Ureter (tissue), 1 donor: ENCODE measurements at places on chromosomes 7 and 10.

DNA sequence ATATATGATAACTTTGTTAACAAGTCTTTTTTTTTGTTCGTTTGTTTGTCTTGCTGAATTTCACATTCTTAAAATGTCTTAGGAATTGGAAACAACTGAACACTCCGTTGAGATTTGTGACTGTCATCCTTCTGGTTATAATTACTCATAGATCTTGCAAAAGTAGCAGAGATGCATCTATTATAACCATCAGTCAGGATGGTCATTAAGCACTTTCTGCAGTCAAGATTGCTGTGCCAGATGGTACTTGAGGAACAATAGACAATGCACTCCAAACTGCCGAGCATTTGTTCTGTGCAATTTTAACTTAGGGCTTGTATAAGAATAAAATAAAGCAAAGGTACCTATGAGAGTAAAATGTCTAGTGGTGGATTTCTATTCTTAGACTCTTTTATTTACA is 710.1 kb upstream of the KCND2 start:
- no peak for DNase-seq

- no peak for DNase-seq
These were observed 61.7 kb upstream of the OIT3 start for GRCh38 chr10:72831696-72832409.

DNA sequence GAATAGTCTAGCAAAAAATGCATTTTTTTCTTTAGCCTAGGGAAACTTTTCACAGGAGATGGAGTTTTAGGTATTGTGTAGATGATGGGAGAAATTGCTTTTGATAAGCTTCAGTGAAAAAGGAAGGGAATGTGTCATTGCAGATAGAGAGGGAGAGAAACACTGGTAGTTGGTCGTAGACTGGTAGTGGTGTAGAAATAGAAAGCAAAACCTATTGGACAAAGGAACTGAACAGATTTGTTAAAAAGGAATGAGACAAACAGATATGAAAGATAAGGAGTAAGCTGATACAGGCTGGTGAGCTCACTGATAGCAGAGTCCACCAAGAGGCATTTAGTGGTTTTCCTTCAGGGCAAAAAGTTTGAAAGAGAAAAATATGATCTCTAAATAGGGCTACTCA is 94.3 kb downstream of the ZEB1 start:
- no peak for DNase-seq

DNA sequence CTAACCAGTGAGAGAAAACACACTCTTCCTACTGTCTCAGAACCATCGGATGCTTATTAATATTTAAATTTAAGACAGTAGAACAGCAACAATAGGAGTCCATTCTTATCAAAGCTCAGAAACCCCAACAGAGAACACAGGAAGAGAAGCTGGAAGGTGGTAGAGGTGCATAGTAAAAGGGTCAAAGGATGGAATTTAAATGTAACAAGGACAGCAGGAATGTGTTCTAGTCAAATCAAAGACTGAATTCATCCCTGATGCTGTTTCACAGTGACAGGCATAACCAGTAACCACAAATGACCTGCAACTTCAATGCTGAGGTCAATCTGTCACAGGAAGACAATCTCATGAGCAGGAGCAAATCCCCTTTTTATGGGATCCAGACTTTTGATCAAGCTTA is 1259.7 kb downstream of the XPNPEP1 start:
- no peak for DNase-seq

DNA sequence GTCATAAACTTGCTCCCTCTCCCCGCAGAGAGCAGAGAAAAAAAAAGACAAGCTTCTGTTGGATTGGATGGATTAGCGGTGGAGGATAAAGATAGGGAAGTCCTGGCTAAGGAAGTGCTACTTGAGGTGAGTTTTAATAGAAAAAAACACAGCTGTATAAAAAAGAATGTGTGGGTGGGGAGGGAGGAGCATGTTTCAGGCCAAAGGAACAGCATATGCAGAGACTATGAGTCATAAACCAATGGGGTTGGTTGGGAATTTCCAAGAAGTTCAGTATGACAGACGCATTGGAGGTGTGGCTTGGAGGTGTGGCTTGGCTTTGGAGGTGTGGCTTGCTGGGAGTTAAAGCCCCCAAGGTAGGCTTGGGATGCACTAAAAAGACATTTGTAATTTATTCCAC is 103.0 kb upstream of the LSM8 start:
- DNase-seq, result no peak

DNA sequence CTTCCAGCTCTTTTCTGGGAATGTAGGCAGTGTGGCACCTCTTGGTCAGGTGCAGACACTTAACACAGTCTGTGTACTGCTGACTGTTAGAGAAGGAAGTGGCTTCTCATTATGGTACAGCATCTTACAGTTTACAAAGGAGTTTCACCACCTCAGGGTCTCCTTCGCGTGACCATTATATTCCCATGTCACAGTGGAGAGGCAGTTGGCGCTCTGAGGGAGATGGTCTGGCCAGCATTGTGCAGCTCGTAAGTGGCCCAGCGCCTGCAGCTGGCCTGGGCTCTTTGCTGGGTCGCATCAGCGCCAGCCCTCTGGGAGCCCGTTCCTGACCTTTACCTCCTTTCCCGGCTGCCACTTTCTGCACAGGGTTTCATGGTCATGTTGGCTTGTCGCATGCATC is 15.4 kb downstream of the TSPAN15 start:
- DNase-seq, result no peak

DNA sequence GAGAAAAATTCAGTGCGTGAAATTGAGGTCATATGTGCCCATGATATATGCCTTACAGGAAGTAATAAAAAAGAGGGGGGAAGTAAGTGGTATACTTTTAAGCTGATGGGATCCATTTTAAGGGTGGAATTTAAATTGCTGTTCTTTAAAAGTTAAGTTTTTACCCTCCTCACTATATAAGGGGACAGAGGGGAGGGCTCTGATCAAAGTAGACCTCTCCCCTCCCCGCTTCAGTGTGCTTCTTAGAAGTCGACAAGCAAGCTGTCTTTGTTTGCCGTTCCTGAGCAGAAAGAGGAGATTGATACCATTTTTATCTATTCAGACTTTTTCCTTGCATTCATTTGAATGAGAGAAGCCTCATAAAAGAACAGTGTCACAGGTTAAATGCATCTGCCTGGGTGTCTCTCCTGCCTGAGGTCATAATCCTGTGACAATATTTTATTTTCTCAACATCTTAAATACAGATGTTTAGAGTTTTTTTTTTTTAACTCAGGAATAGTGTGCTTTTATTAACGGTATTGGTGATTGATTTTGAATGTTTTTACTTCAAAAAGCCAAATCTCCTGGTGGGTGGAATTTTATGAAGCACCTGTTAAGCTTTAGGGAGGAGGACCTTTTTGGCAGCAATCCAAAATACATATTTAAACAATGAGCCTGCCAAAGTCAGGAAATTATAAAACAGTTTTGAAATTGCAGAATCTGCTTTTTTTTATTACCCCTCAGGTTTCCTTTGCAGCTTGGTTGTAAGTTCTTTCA is 141.7 kb downstream of the KAT6B start:
- no peak for DNase-seq

DNA sequence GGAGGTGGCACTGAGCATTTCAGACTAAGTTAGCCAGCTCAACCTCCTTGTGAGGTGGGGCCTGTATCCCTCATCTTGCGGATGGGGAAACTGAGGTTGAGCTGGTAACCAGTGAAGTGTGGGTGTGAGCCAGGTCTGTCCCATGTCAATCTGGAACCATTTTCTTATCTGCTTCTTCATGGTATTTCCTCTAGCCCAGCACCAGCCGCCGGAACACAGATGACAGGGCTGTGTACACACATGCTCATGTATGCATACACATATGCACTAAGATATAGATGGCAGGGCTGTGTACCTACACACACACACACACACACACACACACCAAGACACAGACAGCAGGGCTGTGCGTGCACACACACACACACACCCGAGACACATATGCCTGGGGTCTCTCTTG is 18.5 kb downstream of the RAMP3 start:
- DNase-seq, result no peak

- no peak for DNase-seq
These were observed 1285.8 kb upstream of the SORCS1 start for GRCh38 chr10:108450280-108450679.

GRCh38 chr10:60940446-60940845 is 3.5 kb downstream of the RHOBTB1 start:
- no peak for DNase-seq

GRCh38 chr10:23065181-23065948 is 30.0 kb upstream of the MSRB2 start:
- peak; percentile 88 for DNase-seq

- DNase-seq, result no peak
These were observed 7.9 kb upstream of the TAF3 start for GRCh38 chr10:7810443-7810842.

GRCh38 chr10:18364987-18365775 is 225.0 kb downstream of the CACNB2 start:
- DNase-seq, result no peak

GRCh38 chr10:113788604-113789083 is 37.2 kb downstream of the PLEKHS1 start:
- DNase-seq, result no peak

DNA sequence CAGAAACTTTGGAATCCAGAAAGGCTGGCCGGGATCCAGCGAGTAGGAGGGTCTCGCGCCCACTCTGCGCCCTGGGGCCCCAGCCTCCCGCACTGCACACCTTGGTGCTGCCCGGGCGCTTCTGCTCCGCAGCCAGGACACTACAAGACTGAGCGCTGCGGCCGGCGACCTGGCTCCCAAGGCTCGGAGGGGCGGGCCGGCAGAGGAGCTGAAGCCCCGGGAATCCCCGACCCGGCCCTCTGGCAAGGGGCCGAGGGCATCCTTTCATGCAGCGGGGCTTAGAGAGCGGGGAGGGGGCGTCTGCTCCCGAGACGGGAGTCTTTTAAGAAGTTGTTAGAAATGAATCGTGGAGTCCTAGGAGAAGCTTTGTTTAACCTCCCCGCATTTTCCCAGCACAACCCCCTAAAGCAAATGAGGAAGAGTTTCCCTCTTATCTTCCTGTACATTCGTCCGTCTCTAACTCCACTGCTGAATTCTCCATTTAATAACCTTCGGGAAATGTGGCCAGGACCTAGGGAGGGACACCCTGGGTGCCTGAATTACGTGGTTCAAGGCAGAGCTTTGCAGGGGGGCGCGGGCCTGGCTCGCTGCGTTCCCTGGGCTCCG is 1.1 kb downstream of the VWC2 start:
- DNase-seq, result no peak

DNA sequence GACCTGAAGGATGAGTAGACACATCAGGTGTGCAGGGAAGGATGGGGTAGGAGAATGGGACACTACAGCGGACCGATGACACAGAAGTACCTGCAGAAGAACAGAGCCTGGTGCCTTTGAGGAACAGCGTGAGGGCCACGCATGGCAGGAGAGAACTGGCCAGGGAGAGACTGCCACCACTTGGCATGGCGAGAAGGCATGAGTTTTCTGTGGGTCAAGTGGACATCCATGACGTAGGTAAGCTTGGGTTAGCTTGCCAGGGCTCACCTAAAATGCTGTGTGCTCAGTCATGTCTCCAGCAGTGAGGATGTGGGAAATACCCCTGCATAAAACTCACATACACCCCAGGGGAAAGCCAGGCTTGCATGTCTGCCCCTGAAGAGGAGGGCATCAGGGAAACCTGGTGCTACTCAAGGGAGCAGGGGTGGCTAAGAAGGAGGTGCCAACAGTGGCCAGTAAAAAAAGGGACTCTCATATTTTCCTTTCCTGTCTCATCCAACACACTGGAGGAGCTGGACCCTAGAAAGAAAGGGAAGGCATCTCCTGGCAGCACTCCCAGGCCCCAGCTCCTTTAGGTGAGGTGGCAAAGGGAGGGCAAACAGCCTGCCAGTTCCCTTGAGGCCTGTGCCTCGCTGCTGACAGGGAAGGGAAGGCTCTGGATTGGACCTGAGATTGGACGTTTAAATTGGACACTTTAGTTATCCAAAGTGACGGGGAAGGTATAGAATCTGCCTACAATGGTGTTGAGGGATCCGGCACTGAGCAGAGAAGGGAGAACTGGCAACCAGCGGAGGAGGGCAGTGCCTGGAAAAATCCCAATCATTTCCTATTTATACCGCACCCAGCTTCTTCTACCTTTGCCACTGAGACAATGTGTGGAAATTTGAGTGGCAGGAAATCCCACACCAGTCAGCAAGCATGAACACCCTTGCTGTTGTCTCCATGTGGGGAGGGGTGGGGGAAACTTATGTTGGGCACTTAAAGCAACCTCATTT is 255.7 kb downstream of the GLI3 start:
- no peak for DNase-seq

- no peak for DNase-seq
These were observed 28.0 kb downstream of the TMEM270 start for GRCh38 chr7:73888959-73889358.

GRCh38 chr10:45274364-45274763 is 41.0 kb downstream of the OR13A1 start:
- no peak for DNase-seq

- DNase-seq, result no peak
These were observed 244.9 kb upstream of the LRRTM3 start for GRCh38 chr10:66680886-66681285.

DNA sequence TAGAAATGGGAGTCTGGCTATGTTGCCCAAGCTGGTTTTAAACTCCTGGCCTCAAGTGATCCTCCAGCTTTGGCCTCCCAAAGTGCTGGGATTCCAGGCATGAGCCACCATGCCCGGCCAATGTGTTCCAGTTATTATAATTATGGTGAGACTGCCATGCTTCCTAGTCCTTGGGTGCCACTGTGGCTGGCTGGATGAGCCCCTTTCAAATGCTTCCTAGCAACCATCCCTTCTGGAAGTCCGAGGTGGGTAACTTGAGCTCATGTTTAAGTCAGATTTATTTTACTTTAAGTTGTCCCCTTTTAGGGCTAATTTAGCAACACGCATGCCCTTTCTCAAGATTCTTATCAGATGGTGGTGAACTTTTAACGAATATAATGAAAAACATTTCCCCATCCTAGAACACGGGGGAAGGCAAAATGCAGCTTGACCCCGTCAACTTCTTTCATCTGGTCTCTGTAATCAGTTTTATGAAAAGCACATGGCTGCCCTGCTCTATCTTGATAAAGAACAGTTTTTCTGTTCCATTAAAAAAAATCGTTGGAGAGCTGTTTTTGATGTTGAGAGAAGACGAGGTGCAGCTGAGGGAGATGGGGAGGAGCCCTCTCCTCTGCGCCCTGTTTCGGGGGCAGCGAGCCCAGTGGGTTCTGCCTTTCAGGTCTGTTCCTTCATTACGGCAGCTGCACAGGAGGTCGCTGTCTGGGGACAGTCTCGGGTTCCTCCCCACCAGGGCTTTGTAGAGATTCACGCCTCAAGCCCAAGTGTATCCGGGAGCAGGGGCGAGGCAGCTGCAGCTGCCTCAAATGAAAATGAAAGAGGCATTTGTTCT is 61.0 kb upstream of the MKI67 start:
- DNase-seq, result no peak

GRCh38 chr7:157671358-157672255 is 334.8 kb downstream of the DNAJB6 start:
- DNase-seq, result no peak

- DNase-seq, result no peak
These were observed 40.0 kb upstream of the EIF4H start for GRCh38 chr7:74134117-74134620.
